ENCODE measurements at places on chromosomes 5 and 9.

DNA sequence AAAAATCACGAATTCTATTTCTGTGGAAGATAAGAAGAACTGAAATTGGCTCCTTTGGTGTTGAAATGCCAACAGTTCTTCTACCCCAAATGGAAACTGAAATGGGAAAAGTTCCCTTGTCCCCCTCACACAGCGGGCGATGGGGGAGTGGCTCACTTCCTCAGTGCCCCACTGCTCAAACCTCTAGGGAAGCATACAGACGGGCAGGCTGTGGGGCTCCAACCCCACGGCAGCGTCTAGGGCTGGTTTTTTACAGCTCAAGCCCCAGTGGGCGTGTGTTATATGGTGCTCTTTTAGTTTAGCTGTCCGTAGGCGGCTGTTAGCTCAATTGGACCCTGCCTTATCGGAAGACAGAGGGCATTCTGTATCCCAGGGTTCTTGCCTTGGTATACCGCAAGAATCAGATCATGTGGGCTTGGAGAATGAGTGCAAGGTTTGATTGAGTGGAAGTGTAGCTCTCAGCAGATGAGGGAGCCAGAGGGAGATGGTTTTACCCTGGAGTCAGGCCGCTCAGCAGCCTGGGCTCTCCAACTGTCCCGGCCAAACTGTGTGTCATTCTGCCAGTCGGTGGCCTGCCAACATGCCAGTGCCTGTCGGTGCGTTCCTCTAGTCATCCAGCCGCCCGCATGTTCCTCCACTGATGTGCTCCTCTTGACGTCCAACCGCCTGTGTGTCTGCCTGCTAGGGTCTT lies 166.3 kb upstream of the ZNF608 start:
- DNase-seq: no peak

DNA sequence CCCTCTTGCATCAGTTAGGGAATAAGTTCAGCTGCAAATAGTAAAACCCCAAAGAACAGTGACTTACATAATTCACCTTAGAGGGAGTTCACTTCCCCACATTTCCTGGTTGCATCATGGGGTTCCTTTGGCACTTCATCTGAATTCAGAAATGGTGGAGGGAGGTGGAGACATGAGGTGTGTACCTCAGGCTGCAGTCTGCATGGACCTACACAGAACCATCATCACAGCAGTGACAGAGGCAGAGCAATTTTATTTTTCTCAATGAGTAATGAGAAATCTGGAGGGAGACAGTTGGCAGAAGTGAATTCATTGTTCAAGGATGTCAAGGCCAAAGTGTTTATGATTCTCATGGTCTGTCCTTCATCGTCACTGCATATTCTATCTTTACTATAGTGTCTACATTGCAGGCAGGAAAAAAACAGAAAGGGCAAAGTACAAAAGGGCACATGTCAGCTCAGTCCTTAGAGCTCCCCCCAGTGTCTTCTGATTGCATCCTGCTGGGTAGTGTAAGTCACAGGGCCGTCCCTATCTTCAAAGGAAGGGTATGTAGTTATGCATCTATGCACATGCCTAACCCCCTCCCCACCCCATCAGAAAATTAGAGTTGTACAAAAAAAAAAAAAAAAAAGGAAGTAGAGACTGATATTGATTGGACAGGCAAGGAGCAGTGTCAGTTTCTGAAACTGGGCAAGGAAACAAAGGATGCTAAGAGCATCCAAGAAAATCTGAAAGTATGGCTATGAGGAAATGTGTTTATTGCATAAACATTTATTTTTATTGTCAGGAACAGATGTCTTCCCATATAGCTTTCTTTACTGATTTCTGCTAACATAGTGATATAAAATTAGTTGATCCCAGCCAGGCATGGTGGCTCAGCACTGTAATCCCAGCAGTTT lies 132.7 kb upstream of the APC start:
- DNase-seq: peak; percentile 85

DNA sequence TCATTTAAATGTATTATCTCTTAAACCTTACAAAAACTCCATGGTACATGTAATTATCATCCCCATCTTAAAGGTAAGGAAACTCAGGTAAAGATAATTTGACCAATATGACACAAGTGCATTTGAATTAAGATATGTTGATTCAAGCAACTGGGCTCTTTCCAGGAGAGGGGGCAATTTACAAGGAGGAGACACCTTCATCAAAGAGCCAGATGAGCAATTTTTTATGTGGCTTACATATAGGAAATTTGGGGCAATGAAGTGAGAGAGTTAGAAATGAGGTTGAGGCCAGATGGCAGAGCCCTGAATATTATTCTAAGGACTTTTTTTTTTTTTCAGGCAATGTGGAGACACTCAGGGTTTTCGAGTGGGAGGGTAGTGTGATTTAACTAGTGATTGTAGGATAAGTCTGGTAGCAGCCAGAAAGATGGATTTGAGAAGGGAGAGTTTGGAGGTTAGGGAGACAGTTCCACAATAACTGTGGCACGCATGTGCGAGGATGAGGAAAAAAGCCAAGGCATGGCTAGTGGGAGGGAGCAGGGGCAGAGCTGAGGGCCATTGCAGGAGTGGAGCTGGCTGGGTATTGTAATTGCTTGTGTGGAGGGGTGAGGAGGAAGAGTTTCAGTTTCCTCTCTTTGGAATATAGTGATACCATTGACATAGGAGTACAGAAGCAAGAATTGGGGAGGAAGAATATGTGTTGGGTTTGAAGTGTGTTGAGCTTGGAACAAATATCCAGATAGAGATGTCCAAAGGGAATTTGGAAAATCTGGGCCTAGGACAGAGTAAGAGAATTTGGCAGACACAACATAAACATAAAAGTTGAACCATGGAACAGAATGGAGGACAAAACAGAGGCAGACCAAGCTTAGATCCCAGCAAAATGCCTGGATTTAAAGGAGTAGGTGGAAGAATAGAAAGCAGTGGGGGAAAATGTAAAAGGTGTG lies 72.0 kb downstream of the ACTBL2 start:
- no peak for DNase-seq

- no peak for DNase-seq
Measured at GRCh38 chr5:159198063-159199036, 11.0 kb downstream of the RNF145 start.

DNA sequence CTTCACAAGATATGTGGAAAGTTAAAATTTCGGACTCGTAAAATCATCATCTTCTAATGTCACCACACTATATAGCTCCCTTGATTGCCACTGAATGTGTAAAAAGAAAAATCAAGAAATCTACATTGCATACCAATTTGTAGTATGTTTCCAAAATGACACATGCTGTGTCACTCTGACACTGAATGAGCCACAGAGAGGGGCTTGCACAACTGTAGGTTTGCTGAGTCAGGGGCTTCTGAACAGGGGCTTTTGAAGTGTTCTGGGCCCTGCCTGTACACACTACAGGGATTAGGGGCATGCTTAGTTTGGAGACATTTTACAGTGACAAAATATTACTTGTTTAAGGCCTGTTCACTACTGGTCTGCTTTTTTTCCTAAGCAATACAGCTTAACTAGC lies 234.4 kb upstream of the GRAMD2B start:
- DNase-seq: no peak

GRCh38 chr9:117555964-117556629 lies 141.2 kb upstream of the ASTN2 start:
- no peak for DNase-seq

GRCh38 chr5:78447775-78448424 lies 87.5 kb downstream of the SCAMP1 start:
- no peak for DNase-seq

Data from muscle of back (tissue), 13 donors.